Stimulated activated CD8-positive, alpha-beta memory T cell treated with anti-CD3 and anti-CD28 coated beads, Interleukin-2, amount 100 ng/mL, for 1 hour (primary cell): ENCODE measurements at places on chromosomes 1 and 21.

GRCh38 chr1:232066521-232066920 is 439.9 kb downstream of the DISC1 start:
- no peak for DNase-seq

GRCh38 chr1:15254559-15254958 is 7.5 kb downstream of the FHAD1 start:
- DNase-seq: no peak

DNA sequence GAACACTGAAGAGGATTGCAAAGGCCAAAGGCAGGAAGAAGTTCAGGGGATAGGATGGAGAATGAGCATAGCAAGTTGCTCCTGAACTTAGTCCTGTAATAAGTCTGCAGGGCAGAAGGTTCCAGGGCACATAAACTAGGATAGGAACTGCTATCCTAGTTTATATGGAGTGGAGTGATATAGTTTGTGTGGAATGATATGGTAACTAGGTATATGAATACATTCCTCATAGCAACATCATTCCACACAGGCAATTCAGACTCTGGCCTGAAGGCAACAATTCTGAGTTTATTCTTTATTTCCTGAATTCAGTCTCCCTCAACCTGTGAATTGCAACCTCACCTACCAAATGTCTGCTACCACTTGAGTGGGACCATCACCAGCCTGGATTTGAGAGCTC is 154.9 kb upstream of the GREM2 start:
- no peak for DNase-seq

- no peak for DNase-seq
These were observed 13.3 kb upstream of the PDC start for GRCh38 chr1:186474208-186474607.
